Peyer's patch (tissue), 4 donors: ENCODE measurements at places on chromosomes 4 and X.

GRCh38 chrX:148043271-148043855 is 62.2 kb downstream of the FMR1NB start:
- no peak for DNase-seq

DNA sequence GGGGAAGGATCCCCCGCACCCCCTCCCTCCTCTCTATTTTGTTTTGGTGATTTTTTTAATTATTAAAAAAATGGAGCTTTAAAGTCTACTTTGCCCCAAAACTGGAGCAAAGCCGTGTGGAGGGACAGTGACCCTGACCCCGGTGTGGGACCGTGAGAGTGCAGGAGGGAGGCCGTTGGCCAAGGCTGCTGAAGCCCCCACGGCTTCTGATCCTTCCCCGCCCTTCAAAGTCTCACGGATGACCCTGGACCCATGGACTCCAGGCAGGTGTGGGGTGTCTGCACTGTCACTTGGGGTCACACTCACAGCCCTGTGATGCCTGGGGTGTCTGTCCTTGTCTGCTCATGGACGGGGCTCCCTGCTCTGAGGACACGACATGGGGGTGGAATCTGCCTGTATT is 133.3 kb downstream of the CPZ start:
- peak; percentile 29 for DNase-seq

DNA sequence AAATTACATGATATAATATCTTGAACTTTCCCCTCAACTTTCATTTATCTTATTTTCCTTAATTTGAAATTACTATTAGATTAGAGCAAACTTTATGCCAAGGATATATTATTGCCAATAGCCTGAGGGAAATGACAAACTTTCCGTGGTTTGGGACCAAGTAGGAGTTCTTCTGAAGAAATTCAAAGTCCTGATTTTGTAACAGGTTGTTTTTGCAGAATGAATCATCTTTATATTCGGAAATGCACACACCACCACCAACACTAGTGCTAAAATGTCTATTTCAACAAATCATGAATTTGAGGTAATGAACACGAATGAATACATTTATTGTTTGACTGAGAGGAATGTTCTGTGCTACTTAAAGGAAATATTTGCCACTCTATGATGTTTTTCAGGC is 226.7 kb downstream of the GRIA2 start:
- DNase-seq = no peak

DNA sequence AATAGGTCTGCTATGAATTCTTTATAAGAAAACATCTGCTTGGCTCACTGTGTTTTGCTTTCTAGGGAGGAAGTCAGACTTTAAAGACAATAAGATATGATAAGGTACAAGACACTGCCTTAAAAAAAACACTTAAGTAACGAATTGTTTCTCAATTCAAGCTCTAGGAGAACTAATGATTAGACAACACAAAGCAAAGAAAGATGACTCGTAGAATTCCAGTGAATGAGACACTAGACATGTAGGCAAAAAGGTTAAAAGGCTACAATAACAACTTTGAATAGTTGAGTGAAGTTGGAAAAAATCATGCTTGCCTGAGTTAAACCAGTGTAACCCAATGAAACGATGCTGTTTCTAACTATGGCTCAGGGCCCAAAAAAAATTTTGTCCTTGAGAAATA is 344.4 kb upstream of the ACTRT1 start:
- DNase-seq = no peak

GRCh38 chr4:183260491-183261151 is 59.5 kb downstream of the CLDN22 start:
- DNase-seq = no peak

DNA sequence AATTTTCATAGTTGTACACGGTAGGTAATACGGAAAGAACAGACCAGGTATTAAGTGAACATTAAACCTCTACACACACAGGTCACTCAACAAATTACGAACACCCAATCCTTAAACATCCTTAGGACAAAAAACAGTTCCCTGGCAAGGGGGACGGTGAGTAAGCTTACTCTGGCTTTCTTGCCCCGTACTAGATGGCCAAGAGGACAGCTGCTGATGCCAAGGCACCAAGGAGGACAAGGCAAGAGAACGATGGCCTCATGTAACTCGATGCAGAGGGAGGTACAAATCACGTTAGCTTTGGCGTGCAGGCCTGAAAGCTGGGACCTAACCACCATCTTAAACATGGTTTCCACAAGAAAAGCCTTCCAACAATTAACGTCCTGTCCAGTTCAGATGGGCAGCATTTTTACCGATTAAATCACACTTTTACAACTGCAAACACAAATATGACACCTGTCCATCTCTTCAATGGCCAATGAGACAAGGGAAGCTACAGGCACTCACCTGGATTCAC is 23.7 kb downstream of the FAT1 start:
- DNase-seq = no peak

DNA sequence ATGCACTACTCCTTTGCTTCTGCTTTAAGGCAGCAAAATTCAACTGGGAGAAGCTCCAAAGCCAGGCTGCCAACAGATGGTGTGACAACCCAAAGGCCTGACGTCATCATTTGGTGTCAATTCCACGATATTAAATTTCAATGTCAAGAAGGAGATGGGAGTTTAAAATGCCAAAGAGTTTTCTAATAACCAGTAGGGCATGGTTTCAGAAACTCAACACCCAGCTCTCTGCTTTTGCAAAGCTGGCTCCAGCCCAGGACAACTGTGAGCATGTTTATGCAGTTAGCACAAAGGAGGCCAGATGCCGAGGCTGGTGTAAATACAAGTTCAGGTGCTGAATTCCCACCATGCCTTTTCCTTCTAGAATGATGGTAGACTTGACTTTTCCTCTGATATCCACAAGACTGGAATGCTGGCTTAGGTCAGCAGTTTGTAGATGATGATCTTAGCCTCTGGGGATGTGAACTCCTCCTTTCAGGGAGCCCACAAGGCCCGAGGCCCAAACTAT is 67.3 kb downstream of the AFAP1 start:
- no peak for DNase-seq

DNA sequence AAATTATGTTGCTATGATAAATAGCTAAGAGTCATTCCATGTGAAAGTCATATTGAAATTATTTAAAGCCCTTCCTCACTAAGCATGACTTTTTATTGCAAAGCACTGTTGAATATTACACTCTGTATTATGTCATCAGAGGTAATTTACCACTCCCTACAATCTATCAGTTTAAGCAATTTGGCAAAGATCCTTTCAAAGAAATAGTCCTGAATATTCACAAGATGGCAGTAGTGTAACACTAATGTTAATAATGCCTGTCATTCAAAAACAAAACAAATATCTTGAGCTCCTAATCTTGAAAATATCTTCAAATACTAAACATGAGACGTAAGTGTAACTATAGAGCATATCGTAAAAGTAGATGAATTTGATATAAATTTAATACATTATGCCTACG is 208.6 kb upstream of the TECRL start:
- DNase-seq = no peak

DNA sequence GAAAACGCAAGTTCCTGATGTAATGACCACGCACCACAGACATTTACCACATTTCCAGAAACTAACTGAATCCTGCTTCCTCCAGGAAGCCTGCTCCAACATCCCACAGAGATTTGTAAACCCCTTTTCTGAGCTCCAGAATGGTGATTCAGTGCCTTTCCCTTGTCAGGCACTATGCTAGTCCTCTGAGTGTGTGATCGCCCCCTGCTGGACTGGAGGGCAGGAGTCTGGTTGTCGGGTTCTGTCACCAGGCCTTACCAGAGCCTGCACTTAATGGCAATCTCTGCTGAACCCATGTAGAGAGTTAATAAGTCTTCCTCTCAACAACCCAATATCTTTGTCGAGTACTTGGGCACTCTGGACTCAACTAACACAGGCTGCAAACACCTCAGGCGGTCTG is 14.5 kb upstream of the KDM5C start:
- DNase-seq = no peak

GRCh38 chrX:41553688-41554087 is 106.5 kb downstream of the NYX start:
- DNase-seq = no peak

DNA sequence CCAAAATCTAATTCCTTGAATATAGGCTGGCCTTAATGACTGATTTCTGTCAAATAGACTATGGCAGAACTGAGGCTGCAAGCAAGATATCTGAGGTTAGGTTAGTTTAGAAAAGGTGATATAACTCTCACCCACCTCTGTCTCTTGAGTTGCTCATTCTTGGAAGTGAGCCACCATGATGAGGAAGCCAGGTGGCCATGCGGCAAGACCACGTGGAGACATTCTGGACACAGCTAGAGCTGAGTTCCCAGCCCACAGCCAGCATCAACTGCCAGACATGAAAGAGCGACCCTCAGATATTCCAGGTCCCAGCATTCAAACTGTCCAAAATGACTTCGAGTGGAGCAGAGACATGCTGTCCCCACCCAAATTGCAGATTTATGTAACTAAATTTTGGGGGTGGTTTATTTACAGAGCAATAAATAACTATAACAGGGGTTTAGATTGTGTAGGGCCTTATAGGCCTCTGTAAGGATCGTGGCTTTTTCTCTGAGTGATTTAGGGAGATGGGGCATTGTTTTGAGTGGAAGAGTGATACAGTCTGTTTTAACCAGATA is 33.7 kb downstream of the USP53 start:
- no peak for DNase-seq

GRCh38 chrX:111260451-111260850 is 9.8 kb downstream of the CAPN6 start:
- no peak for DNase-seq

DNA sequence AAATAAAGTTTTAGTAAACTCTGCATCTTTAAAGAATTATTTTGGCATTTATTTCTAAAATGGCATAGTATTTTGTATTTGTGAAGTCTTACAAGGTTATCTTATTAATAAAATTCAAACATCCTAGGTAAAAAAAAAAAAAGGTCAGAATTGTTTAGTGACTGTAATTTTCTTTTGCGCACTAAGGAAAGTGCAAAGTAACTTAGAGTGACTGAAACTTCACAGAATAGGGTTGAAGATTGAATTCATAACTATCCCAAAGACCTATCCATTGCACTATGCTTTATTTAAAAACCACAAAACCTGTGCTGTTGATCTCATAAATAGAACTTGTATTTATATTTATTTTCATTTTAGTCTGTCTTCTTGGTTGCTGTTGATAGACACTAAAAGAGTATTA is 370 bp downstream of the ALB start:
- DNase-seq = no peak

DNA sequence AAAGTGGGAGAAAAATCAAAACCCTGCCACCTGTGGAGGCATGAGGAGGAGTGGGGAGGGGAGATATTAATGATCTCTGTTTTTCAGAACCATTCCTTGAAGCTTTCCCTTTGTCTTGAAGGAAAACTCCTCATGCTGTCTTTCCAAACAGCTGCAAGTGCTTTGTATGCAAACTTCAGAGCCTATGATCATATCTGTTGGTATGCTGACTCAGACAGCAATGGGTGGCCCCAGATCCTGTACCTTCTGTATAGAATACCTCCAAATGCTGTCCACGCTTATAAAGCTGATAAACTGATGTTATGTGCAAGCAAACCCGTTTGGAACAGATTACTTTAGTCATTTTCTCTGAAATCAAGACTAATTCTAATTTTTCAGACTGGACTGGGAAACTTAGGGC is 31.9 kb downstream of the BMP15 start:
- no peak for DNase-seq
